CD4-positive, alpha-beta T cell treated with Interleukin-12 subunit alpha and Interleukin-12 subunit beta, for 1 hour (primary cell): ENCODE measurements at places on chromosomes 1 and 21.

DNA sequence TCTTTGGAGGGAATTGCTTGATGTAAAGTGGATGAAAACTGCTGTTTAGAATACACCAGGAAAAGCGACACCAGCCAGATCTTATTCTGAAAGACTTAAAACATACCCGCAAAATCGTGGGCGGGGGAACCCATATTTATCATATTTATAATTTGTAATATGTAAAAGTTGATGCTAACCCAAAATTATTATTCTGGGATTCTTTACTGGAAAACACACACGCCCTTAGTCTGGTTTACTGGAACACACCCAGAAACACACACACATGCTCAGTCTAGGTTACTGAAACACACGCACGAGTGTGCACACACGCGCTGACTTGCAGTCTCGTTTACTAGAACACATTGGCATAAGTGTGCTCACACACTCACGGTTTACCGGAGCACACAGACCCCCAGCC lies 32.5 kb downstream of the ATP5PO start:
- DNase-seq, result no peak

DNA sequence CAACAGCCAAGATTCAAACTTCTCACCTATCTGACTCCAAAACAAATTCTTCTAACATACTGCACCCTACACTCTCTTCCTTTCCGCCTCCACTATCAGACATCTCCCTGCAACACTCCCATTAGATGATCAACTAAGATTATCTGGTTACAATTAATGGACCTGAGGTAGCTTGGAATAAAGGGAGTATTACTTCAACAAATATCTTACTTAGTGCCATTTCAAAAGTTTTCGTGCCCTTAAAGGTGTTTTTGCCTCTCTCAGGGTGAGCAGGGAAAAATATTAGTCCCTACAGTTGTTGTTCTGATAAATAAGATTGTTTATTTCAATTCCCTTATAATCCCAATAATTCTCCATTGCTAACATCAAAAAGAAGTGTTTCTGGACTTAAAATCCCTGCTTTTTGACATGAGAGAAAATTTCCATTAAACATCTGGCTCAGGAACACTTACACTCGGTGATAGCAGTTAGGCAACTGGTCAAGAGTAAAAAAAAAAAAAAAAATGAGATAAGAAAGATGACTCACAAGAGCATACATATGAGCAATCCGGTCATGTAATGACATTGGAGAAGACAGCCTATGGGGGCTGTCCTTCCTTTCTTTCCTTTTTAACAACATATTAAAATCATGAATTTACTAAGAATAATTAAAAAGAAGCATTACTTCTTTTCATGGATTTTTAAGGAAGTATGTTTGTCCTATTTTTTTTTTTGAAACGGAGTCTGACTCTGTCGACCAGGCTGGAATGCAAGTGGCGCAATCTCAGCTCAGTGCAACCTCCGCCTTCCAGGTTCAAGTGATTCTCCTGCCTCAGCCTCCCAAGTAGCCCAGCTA lies 7.6 kb downstream of the RSBN1 start:
- DNase-seq, result no peak

DNA sequence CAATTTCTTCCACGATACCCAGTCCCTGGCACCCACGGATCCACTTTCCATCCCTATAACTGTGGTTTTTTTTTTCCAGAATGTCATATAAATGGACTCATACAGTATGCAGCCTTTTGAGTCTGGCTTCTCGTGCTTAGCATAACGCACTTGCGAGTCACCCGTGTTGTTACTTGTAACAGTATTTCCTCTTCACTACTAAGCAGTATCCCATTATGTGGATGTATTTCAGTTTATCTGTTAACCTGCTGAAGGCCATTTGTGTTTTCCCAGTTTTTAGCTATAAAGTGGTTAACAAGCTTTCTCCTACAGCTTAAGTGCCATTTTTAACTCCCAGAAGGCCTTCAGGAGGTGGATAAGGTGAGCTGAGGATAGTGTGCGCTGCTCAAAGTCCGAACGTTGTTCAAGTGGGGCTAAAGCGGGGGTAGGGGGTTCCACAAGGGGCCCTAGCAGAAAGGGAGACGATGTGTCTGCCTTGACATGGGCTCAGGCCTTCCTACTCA lies 829 bp downstream of the ADAR start:
- DNase-seq, result no peak

- DNase-seq, result no peak
These were observed 14.1 kb upstream of the WNT9A start for GRCh38 chr1:227961651-227962466.

- DNase-seq, result no peak
These were observed 109.3 kb downstream of the NTNG1 start for GRCh38 chr1:107250169-107250568.

GRCh38 chr1:18721041-18721440 lies 90.4 kb downstream of the PAX7 start:
- no peak for DNase-seq

DNA sequence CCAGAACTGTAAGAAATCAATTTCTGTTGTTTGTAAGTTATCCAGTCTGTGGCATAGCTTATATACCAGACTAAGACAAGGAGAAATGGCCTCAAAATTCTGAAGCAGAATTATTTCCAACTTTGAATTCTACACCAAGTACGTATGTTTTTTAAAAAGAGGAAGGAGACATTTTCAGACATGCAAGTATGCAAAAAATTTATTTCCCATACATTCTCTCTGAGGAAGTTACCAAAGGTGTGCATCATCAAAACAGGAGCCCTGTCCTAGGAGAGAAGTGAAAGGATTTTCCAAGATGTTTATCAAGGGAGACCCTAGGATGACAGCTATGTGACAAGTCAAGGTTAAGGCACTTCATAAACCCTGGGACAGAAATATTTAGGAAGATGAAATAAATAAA lies 49.3 kb upstream of the RABGAP1L start:
- DNase-seq, result no peak

- peak; percentile 80 for DNase-seq
These were observed at the start of gene METTL25B for GRCh38 chr1:156727926-156728598. Gene METTL25B (plus strand): TSS chr1:156728469. CDS start chr1:156729105, 636 bp downstream.

- DNase-seq, result no peak
These were observed 77.8 kb upstream of the CD55 start for GRCh38 chr1:207243442-207244408.

- no peak for DNase-seq
These were observed 59.9 kb downstream of the WARS2 start for GRCh38 chr1:119080586-119080985.

GRCh38 chr1:154351363-154352068 lies 26.2 kb downstream of the ATP8B2 start:
- DNase-seq, result no peak

GRCh38 chr1:88680471-88680870 lies 3.6 kb upstream of the PKN2 start:
- DNase-seq, result no peak
